ENCODE measurements at places on chromosomes 12 and 14. TPM values are rescaled to one million over a fixed set of nuclear protein-coding genes. Genes with fewer than 3 reads are reported as not detected.

- H3K27me3 ChIP-seq: peaks cover 8% of the 10 kb centered on the region
- H3K36me3 ChIP-seq: no peaks in the 10 kb centered on the region
- H3K4me3 ChIP-seq: no peak overlapping the region
- no peak for DNase-seq
These were observed 4.1 kb downstream of the CACNA2D4 start for GRCh38 chr12:1914114-1914911.

DNA sequence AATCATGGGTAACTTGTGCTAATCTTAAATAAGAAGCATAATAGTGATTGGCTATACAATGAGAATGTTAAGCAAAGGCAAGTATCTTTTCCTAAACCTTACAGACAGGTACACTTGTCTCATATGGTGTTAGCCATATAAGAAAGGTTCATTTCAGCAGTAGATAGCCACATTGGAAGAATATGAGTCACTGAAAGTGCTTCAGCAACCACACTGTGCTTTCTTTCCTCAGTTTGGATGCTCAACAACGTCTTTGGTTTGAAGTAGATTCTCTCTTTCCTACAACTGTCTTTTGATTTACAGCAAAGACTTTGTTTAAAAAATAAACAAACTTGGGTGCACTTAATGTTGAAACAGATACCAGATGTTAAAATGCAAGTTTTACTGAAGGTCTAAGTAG is 8.9 kb downstream of the DDHD1 start:
- H3K4me3 ChIP-seq: no peak overlapping the region
- peaks cover 17% of the 10 kb centered on the region for H3K36me3 ChIP-seq
- no peak for DNase-seq
- H3K27ac ChIP-seq: no peak overlapping the region
- H3K4me1 ChIP-seq: peaks cover 3% of the 10 kb centered on the region

The TMTC2 gene
- 8.9 TPM for total RNA-seq

GRCh38 chr12:16766736-16767135 is 160.8 kb upstream of the LMO3 start:
- no peak overlapping the region for H3K4me3 ChIP-seq
- no peaks in the 10 kb centered on the region for H3K27me3 ChIP-seq
- H3K4me1 ChIP-seq: peaks cover 9% of the 10 kb centered on the region
- no peaks in the 10 kb centered on the region for H3K36me3 ChIP-seq
- no peak overlapping the region for H3K27ac ChIP-seq
- DNase-seq: no peak

- H3K27ac ChIP-seq: peak overlapping the region; percentile 19
- H3K4me3 ChIP-seq: peak overlapping the region; percentile 88
These were observed 5.7 kb upstream of the SLC38A4 start for GRCh38 chr12:46831335-46832129.
